ENCODE measurements at places on chromosomes 6 and 20.

DNA sequence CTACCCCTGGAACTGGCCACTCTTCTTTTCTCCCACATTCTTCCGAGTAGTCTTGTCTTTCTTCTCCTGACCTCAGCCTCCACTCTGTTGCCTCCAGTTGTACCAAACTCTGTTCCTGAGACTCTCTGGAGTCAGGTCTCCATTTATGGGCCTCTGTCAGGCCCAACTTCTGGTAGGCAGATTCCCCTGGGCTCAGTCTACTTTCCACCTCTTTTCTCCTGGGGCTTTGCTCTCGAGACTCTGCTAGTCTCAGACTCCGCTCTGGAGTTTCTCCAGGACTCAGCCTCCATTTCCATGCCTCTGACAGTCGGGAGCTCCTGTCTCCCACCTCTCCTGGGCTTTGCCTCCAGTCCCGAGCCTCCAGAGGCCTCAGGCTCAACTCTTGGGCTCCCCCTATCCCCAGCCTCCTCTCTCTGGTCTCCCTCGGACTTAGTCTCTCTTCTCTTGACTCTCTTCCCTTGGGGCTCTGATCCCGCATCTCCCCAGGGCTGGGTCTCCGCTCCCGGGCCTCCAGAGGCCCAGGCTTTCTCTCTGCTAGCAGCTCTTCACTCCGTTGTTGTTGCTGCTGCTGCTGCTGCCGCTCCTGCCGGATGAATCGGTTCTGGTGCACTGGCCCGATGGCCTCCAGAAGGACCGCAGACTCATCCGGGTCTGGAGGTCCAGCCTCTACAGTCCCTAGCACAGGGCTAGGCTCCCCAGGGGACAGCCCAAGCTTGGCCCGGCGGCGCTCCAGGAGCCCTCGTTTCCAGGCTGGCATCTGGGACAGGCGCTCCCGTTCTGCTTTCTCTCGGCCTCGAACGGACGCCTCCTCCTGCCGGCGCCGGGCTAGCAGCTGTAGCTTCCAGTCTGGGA is 1.1 kb downstream of the PPP1R18 start:
- DNase-seq, result no peak

DNA sequence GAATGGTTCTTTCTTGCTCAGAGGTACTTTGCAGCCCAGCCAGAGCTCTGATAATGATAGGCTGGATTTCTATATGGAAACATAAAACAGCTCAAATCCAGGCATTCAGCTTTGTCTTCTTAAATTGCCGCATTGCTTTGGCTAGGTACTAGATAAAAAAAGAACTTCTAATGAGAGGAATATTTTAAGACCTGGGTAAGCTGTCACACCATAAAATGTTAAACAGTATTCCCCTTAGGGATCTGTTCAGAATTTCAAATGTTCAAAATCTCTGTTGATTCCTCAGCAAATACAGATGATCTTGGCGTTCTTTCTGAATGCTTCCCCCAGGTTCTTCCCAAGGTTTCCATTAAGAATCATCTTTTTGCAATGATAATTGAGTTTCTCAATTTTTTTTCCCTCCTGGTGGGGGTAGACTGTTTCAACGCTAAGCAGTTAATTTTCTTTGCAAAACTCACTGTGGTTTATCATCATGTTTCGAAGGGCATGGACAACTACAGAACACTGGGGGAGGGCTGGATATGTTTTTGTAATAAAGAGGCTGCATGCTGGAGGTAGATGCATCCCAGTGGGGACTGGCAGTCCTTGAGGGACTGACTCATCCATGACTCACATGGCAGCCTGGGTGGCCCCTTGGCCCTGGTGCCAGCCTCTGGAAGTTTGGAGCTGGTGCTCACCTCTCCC is 31.0 kb downstream of the TIAM2 start:
- no peak for DNase-seq

DNA sequence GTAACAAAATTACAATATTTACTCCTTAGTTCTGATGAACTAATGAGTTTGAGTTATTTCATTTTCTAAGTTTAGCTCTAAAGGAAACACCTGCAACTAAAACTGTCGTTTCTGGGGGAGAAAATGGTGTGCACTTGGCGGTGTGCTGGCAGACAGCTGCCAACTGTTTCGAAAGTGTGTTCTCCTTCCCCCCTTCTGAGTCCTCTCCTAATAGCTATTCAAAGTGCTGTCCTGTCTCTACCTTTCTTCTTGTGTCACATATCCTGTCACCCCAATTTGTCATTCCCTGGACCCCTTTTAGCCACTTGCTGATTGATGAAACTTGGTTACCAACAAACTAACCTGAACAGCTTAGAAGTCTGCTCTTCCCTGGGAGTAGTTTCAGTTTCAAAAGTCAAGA is 4.9 kb upstream of the UBE2J1 start:
- DNase-seq, result no peak

GRCh38 chr20:64173116-64173515 is 8.9 kb downstream of the MYT1 start:
- no peak for DNase-seq

- DNase-seq, result no peak
These were observed 1.7 kb downstream of the BNIP5 start for GRCh38 chr6:36334832-36335459.

GRCh38 chr20:3325864-3326263 is 81.6 kb downstream of the DNAAF9 start:
- DNase-seq, result no peak

DNA sequence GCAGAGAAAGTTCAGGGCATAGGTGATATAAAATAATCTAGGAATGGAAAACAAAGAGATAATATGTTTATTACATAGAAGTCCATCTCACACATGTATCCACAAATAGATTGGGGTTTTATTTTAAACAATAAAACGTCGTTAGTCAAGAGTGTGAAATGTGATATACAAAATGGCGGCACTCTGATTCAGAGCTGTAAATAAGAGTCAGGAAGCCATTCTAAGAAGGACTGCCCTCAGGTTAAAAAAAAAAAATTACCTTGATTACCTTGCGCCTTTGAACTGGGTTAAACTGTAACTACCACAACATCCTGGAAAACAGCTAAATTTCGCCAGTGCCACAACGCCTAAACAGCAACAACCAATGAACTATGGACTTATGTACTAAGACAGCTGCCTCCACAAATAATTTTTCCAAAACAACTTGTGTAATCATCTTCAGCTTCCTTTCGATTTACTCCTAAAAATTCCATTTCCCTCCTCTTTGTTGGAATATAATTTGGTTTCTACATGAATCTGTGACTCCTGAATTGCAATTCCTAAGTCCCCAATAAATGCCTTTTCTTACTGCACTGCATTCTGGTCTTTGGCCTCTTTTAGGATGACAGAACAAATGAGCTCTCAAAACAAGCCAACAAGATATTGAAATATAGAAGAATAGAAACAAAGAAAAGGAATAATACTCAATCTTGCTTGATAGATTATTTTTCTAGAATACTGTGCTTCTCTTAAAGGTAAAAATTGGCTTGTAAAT is 1019.5 kb upstream of the MAP3K7 start:
- DNase-seq, result no peak

- no peak for DNase-seq
These were observed 725 bp downstream of the BTBD3 start for GRCh38 chr20:11918391-11918845.

DNA sequence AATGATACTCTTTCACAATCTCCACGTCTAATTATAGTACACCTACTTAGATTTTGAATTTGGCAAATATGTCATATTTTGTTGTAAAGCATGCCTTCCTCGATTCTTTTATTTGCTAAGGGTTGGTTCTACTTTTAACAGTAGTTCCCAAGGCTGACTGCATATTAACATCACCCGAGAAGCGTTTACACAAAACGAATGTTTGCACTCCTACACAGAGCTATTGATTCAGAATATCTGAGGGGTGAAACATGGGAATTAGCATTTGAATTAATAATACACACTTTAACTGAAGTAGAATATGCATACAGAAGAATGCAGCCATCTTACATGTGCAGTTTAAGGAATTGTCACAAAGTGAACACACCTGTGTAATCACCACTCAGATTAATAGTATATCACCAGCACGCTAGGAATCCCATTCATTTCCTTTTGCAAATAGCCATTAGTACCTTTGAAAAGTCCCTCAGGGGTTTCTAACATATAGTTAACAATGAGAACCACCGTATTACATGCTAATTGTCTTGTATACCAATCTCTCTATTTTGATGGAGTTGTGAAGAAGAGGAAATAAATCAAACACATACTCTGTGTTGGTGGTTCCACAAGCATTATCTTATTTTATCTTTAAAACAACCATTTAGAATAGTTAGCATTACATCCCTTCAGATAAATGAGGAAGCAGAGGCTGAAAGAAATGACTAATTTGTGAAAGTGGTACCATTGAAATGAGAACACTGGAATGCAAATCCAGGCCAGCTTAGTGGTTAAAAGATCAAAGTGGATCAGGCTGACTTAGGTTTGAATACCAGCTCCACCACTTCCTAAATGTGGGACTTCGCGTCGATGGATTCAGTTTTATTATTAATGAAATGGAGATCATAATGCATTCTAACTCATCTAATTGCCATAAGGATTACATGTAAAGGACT is 317.6 kb downstream of the HDGFL1 start:
- DNase-seq, result no peak

DNA sequence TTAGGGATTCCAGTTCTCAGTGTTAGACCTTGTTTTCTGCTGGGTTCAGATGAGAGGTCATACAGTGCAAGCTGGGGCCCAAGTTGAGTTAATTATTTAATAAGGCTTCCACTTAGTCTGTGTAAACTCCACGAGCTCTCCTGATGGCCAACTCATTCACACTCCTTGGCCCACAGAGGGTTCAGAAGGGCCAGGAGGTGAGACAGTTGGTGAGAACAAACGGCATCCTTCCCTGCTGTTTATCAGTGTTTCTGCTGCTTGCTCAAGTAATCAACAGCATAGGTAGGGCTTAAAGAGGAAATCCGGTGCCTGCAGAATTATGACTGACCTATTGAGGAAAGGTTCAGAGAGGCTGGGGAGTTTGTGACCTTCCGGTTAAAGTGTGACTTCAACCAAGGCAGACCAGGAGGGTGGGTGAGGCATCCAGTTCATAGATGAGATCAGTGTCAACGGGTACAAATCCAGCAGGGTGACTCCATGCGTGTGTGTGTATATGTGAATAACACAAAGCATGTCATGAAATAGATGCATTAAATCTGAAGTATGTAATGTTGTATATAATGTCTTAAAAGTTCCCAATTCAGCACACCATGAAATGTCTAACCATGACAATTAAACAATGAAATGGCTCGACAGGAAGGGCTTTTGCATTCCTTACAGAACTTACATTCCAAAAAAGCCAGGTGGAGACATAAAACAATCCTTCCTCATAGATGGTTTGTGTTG is 37.4 kb upstream of the BCAS1 start:
- DNase-seq, result no peak

- DNase-seq, result no peak
These were observed 400 bp upstream of the SMAP1 start for GRCh38 chr6:70667256-70667710.
